Stimulated activated CD8-positive, alpha-beta memory T cell treated with anti-CD3 and anti-CD28 coated beads, Interleukin-4, amount 100 ng/mL, for 1 hour (primary cell): ENCODE measurements at places on chromosomes 3 and 15.

- no peak for DNase-seq
Measured at GRCh38 chr3:123025642-123026521, 1.7 kb downstream of the SEMA5B start.

GRCh38 chr3:126858887-126859286 lies 124.0 kb upstream of the PLXNA1 start:
- DNase-seq: no peak

DNA sequence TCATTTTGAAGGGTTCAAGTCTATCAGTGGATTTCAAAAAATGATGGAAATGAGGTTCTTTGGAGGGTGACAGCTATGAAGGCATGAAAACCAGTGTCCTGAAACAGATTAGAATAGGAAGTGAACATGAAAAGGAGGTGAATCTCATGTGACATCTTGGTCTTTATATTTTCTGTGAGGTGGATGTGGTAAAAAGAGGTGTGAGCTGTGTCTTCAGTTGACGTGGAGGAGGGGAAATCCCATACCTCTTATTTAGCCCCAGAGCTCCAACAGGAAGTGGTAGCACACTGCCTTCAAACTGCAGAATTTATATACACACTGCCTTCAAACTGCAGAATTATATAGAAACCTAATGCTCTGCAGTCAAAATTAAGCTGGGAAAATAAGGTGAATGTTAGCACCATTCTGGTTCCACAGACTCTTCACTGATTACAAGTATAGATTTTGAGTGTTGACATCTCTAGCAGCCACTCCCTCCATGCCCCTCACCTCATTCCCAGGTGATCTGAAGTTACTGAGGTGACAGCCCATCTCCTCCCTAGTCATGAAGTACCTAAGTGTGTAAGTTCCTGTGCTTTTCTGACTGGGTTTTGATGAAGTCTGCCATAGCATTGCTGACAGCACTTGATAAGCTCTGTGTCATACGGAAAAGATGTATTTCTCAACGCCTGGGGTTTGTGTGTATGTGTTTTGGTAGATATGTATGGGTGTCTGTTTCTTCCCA lies 2.7 kb downstream of the RAB8B start:
- DNase-seq: no peak

- no peak for DNase-seq
Measured at GRCh38 chr3:18716101-18716500, 291.0 kb upstream of the SATB1 start.

DNA sequence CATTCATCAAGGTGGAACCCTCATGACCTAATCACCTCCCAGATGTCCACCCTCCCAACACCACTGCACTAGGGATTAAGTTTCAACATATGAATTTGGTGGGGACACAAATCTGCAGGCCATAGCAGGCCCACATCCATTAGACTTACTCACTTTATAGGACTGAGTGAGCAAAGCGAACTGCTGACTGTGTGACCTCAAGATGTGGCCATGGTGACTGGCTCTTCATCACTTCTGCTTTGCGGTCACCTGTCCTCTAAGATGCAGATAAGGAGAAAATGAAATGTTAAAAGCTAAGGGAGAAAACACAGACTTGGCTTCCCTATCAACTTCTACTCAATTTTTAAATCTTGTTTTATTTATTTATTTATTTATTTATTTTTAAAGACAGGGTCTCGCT lies 14.5 kb upstream of the DCP1A start:
- no peak for DNase-seq

- DNase-seq: no peak
Measured at GRCh38 chr3:39110041-39110639, 2.7 kb downstream of the TTC21A start.

GRCh38 chr3:147518465-147518864 lies 109.3 kb downstream of the ZIC1 start:
- DNase-seq: no peak

DNA sequence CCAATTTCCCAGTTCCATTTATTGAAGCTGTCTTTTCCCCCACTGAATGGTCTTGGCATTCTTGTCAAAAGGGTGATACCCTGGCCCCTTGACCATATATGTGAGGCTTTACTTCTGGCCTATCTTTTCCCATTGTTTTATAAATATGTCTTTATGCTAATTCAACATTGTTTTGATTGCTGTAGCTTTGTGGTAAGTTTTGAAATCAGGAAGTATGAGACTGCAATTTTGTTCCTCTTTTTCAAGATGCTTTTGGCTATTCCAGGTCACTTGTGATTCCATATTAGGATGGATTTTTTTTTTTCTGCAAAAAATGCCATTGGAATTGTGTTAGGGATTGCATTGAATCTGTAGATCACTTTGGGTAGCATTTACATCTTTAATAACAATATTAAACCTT lies 141.2 kb upstream of the MANF start:
- no peak for DNase-seq

DNA sequence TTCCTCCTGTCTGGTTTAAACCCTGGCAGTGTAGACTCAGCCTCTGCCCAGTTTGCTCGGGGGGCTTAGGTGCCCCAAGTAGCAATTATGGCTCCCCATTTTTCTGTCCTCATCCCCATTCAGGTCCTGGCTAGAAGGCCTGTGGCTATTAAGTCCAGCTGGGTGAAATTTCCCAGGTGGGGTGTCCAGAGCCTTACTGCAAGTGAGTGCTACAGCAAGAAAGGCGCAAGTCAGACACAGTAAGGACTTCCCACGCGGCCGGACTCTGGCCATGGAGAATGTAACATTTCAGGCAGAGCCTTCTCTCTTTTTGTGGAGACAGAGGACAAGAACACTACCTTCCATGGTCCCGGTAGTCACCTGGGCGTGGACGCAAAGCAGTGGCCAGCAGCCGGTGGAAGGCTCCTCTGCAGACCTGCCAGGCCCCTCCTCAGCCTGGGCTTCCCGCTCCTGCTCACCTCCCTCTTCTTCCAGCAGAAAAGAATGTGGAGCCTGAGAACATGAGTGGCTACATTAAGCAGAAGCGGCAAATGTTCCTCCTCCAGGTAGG lies 23.3 kb downstream of the CFAP100 start:
- DNase-seq: no peak

GRCh38 chr3:194322678-194323211 lies 28.4 kb downstream of the CPN2 start:
- DNase-seq: no peak

- DNase-seq: no peak
Measured at GRCh38 chr3:23760871-23761373, 44.8 kb upstream of the UBE2E1 start.

GRCh38 chr3:115709931-115710330 lies 86.6 kb downstream of the GAP43 start:
- DNase-seq: no peak

DNA sequence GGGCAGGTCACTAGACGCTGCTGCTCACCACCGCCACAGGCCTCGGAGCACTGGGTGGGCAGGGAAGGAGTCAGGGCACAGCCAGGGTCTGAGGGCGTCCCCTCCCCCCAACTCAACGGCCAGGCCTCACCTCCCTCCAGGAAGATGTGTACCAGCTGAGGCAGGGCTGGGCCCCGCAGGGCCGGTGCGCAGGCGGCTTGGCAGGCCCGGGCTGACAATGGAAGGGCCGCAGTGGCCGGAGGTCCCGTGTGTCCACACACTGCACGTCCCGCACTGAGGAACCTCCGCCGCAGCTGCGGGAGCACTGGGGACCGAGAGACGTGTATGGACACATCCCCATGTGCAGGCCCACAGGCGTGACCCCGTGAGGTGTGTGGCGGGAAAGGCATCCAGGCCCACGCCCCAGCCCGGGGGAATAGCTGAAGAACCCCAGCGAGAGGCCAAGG lies 47.4 kb downstream of the ADAMTS7 start:
- no peak for DNase-seq

DNA sequence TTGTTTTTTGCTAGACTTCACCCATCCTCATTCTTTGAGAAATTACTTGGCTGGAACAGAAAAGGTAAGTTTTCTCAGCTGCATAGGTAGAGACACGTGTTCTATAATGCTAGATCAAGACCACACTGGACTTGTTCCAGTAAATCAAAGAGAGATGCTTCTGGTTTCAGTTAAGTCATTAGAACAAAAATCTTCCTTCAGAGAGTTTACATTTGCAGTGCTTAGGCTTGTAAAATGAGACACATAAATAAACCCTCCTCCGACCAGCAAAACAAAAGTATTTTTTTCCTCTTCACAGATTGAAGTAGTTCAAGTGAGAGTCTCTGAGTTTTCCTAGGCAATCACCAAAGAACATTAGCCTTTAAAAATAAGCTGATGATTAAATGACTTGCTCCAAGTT lies 87.3 kb upstream of the PROK2 start:
- no peak for DNase-seq

GRCh38 chr3:105505170-105505569 lies 138.5 kb downstream of the ALCAM start:
- DNase-seq: no peak

- no peak for DNase-seq
Measured at GRCh38 chr3:38590521-38590920, 59.0 kb downstream of the SCN5A start.

DNA sequence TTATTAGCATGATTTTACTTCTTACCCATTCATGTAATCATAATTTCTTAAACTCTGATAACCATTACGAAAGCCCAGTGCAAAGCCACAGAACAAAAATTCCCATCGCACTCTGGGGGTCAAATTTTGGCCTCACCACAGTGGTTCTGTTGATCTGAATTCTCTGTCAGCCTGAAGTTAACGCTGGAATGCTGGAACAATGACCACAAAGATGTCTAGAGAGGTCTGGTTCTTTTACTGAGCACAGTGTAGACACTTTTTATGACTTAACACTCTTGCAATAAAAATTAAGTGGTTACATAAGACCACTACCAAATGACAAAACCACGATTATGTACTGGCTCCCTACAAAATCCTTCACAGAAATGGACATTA lies 94.7 kb downstream of the PDZRN3 start:
- DNase-seq: no peak
